ENCODE measurements at places on chromosomes 11 and 22.

GRCh38 chr11:10658621-10659338, 34.8 kb downstream of the IRAG1 start:
- no peak for DNase-seq

GRCh38 chr22:27066856-27067255, 409.5 kb downstream of the MIAT start:
- DNase-seq: no peak

GRCh38 chr22:41576877-41577276, 12.8 kb downstream of the PMM1 start:
- peak; percentile 12 for DNase-seq

DNA sequence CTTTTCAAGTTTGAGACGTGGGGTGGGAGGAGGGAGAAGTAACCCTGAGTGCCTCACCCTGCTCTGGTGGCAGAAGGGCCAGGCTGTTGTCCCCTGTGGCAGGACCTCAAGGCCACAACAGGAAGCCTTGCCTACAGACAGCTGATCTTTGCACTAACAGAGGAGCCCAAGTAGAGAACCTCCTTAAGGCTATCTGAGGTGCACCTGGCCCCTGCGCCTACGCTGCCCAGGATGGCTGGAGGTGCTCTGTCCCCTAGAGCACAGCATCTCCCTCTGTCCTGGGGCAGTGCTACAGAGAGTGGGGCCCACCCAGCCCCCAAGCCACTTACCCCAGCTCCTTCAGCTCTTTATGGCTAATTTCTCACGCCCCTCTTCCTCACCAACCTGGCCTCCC, 27.0 kb downstream of the MYO7A start:
- no peak for DNase-seq

GRCh38 chr22:45846952-45847351, 130.0 kb downstream of the WNT7B start:
- no peak for DNase-seq

GRCh38 chr11:75031771-75032549, 43.2 kb downstream of the NEU3 start:
- DNase-seq: peak; percentile 29

DNA sequence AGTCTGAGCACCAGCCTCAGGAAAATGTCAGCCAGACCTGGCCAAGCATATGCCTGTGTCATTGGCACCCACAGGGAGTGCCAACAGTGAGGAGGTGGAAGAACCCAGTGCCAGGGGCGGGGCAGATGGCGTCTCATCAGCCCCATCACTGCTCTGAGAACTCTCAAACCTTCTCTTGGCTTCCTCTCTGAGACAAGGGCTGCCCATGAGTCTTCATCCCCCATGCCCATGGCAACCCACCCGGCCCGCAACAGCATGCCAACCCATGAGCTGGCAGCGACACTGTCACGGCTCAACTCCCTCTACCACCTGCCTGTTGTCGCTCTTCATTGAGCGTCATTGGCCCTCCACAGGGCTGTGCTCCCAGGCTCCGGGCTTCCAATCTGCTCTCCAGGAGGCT, 340.5 kb downstream of the BUD13 start:
- no peak for DNase-seq

GRCh38 chr11:70628855-70629844, 230.8 kb downstream of the CTTN start:
- no peak for DNase-seq

- no peak for DNase-seq
These were observed 4.8 kb upstream of the LSP1 start for GRCh38 chr11:1847926-1848639.

- DNase-seq: no peak
These were observed 179.6 kb downstream of the TTC28 start for GRCh38 chr22:28500006-28500405.

DNA sequence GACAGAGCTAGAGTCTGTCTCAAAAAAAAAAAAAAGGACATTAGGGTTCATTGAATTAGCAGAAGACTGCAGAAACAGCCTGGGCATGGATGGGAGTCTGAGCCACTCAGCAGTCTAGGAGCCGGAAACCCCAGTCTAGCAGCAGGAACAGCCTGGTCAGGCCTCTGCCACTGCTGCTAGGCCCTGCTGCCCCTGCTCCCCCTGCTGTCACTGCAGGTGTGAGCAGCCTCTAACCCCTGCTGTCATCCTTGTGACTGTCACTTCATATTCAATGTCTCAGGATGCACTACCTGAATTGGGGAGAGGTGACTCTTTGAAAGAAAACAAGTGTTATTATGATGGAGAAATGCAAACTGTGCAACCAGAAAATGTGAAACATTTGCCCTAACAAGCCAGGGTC, 7.0 kb upstream of the DDX17 start:
- DNase-seq: no peak

- DNase-seq: no peak
These were observed 10.5 kb downstream of the MCAM start for GRCh38 chr11:119306373-119306890.

- no peak for DNase-seq
These were observed 1469.0 kb downstream of the LRRC4C start for GRCh38 chr11:39990421-39990831.

DNA sequence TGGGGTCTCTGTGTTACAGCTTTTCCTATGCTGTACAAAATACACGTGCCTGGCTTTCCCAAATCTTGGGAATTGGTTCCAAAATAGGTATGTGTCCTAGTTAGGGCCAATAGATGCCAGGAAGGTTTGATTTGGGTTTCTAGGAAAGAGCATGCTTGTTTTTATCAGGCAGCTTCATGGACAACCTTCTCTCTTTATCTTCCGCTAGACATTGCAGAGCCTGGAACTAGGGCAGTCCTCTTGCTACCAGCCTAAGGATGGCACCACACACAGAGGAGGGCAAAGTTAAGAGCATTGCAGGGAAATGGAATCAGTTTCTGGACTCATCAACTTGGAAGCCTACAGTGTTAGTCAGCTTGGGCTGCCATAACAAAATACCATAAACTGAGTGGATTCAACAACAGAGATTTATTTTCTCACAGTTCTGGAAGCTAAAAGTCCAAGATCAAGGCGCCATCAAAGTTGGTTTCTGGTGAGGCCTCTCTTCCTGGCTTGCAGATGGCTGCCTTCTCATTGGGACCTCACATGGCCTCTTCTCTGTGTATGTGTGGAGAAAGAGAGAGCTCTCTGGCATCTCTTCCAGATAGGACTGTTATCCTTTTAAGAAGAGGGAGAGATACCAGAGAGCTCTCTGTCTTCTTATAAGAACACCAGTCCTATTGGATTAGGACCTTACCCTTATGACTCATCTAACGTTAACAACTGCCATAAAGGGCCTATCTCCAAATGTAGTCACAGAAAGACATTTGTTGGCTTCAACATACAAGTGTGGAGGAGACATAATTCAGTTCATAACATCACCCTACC, 27.3 kb upstream of the CREB3L1 start:
- no peak for DNase-seq

GRCh38 chr11:129574431-129574830, 198.8 kb downstream of the BARX2 start:
- DNase-seq: no peak

GRCh38 chr22:45112136-45112879, 51.4 kb upstream of the NUP50 start:
- DNase-seq: no peak

- DNase-seq: no peak
These were observed 90.0 kb upstream of the NARS2 start for GRCh38 chr11:78664636-78665035.

DNA sequence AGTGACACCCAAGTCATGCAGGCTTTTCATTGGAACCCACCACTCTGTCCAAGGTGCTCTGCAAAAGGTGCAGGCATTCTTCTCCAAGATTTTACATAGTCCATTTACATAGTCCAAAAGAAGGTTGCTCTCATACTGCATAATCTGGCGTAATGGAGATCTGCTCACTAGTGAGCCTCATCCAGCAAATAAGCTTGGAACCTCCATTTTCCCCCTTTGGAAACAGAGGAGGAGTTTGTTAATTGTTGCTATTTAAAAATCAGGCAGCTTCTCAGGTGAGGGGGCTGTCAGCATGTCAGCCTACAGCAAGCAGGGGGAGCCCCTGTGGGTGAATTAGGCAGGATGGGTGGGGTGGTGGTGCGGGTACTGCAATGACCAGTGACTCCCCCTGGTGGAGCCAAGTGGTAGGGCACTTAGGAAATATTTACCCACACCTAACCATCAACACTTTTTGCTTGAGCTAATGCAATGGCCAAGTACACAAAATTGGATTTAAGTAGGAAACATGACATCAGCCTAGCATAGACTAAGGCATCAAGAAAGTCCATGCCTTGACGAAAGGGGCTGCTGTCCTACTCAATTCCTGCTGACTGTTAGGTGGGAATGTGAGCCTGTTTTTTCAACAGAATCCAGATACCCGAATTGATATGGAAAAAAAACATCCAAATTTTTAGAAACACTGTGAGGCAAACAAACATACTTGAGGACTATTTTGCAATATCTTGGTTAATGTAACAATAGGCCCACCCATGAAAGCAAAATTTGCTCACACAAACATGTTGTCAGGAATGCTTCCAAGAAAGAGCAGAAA, 64.5 kb downstream of the AMBRA1 start:
- DNase-seq: peak; percentile 55

GRCh38 chr11:57116654-57117053, 65.1 kb upstream of the LRRC55 start:
- DNase-seq: peak; percentile 1

- DNase-seq: no peak
These were observed 1.6 kb downstream of the SMIM38 start for GRCh38 chr11:69157156-69157821.

GRCh38 chr22:47736186-47737034, 974.0 kb downstream of the TBC1D22A start:
- DNase-seq: no peak

DNA sequence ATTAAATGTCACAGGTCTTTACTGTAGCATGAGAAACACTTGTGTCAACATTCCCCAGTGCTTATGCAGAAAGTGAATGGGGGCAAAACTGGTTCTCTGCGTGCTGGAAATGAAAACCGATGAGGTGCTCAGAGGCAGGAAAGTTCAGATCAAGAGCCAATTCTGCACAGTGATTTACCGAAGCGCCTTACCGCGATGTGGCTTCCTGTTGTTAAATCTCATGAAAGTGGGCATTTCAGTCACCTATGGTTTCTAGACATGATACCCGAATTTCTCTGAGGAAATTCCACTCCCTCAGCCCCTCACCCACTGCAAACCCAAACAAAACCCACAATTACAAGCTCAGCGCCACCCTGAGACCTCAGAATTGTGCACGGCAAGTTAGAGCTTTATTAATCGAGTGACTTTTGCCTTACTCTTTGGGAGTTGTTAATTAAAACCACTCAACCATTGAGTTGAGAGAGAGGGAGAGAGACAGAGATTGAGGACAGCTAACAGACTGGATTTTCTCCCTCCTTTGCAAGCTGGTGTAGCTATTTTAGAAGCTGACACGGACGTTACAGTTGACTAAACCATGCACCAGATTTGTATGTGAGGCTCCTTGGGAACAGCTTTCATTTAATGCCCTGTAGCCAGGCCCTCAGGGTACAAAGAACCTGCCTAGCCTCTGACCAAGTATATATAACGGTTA, 196.4 kb downstream of the DBX1 start:
- DNase-seq: no peak

GRCh38 chr11:47499161-47499560, 50.2 kb upstream of the RAPSN start:
- no peak for DNase-seq

DNA sequence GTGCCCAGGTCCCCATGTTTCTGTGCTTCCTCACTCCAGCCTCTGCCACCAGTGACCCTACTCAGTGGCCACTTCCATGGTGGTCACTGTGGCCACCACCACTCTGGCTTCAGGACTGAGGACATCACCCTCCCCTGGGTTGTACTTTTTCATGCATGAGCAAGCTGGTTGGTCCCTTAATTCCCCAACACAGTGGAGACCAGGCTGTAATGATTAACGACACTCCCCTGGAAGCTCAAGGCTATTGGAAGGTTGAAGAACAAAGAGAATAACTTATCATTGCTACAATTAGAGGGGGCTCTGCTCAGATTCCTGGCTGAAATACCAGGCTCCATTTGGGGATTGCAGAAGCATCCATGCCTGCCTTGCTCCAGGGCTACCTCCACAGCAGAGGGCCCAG, 10.5 kb downstream of the PLAAT4 start:
- DNase-seq: no peak

DNA sequence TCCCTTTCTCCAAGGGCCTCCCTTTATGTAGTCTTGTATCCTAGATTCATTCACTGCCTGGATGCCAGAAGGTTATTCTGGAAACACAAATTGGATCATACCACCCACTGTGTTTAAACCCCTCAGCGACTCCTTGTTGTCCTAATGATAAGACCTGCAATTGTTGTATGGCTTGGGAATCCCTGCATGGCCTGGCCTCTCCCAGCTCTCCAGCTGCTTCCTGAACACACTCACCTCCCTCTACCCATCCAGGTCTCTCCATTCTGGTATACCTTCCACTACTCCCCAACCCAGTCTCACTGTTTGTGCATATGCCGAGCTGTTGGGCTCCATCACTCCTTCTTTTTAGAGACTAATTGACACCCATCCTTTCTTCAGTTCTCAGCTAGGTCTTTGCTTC, 124.3 kb upstream of the ALX4 start:
- DNase-seq: no peak

DNA sequence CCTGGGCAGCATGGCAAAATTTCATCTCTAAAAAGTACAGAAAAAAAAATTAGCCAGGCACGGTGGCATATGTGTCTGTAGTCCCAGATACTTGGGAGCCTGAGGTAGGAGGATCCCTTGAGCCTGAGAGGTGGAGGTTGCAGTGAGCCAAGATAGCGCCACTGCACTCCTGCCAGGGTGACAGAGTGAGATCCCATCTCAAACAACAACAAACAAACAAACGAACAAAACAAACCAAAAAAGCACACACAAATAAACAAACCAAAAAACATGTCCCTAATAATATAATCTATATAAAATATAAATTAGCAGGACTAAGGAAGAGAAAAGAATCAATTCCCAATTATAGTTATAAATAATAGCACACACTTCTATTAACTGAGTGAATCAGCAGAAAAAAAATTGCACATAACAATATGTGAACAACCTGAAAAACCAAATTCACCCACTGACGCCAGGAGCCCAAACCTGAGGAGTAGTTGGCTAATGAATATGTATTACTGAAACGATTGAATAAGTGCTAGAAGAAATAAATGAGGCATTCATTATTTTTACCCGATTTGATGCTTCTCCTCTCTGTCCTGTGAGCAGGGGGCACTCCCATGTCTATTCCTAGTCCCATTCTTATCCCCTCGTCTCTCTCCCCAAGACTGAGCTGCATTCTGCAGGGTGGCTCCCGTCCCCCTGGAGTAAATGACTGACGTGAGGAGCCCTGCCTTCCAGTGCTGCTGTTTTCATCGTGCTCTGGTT, 108.2 kb upstream of the TOP3B start:
- no peak for DNase-seq

- DNase-seq: no peak
These were observed 29.0 kb downstream of the FBLN1 start for GRCh38 chr22:45531441-45532234.

DNA sequence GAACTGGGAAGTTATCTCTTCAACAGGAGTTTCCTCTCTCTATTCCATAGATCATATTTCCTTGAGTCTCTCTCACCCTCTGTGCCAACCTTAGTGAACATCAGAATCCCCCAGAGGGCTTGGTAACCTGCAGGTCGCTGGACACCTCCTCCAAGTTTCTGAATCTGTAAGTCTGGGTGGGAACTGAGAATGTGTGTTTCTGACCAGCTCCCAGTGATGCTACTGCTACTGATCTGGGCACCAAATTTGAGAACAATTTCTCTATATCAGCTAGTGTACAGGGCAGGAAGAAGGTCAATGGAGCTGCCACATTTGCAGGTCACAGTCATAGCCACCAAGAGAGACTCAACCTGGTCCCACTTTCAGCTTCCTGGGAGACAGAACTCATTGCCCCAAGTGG, 62.9 kb downstream of the RCN1 start:
- DNase-seq: no peak

- no peak for DNase-seq
These were observed 5.6 kb downstream of the DDX6 start for GRCh38 chr11:118785362-118785761.

Measured in stimulated activated naive B cell treated with anti-CD40 and anti-IgM and Interleukin-4, amounts not matched to agents 10 μg/mL and 1 μg/mL and 100 μg/mL, for 72 hours (primary cell).